Cortex of kidney (tissue), 1 donor: ENCODE measurements at places on chromosomes 7 and 10.

DNA sequence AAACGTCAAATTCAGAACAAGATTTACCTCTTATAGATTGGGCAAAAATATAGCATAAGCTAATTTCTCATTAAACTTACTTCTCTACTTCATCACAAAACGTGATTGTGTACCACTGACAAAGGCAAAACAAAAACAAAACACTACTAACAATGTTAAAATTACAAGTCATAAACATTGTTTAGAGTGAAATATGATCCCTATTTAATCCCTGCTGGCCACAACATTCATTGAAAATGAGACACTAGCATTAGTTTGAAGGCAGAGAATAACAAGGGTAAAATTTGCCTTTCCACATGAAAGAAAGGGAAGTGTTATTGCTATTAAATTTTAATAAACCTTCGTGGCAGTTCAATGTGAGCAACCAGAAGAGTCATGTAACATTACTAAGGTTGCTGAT is 45.0 kb downstream of the SEMA3A start:
- DNase-seq: no peak

DNA sequence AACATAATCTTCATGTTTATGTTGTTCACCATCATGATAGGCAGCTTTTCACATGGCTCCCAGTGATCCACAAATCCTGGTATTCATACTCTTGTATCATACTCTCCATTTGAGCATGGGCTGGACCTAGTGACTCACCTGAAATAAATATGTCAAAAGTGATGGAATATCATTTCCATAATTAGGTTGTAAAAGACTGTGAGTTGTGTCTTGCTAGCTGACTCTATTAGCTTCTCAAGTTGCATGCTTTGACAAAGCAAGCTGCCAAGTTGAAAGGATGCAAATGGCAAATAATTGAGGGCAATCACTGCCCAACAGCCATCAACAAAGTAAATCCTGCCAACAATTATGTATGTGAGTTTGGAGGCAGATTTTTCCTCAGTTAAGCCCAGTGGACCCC is 300.4 kb downstream of the AHR start:
- no peak for DNase-seq

DNA sequence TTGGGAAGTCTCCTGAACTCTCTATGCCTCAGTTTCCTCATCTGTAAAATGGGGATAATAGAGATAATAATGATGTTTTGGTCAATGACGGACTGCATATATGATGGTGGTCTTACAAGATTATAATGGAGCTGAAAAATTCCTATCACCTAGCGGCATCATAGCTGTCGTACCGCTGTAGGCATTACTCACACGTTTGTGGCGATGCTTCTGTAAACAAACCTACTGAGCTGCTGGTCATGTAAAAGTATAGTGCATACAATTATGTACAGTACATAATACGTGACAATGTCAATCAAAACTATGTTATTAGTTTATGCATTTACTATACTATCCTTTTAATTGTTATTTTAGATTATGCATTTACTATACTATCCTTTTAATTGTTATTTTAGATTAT is 339.1 kb upstream of the NPVF start:
- no peak for DNase-seq

DNA sequence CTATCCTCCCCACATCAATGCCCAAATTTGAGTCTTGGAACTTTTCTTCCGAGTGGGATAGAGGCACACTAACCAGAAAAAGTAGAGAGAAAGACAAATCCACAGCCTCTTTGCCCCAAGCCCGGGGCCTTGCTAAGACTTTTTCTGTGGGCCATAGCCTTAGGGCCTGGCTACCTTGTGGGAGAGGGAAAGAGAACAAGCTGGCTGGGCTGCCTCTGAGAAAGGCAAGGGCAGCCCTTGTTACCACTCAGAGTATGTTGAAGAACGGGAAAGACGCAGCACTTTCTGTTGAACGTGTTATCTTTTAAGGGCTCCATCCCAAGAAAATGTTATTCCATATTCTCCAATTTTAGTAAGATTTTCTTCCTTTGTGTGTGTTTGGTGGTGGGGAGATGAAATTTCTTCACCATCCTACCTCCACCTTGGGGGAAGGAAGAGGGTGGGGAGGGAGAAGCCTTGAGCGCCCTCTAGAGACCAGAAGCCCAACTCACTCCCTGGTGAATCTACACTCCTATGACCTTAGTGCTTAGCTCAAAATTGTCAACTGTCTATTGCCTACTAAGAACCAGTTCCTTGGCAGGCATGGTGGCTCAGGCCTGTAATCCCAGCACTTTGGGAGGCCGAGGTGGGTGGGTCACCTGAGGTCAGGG is 3.9 kb upstream of the NRF1 start:
- no peak for DNase-seq

- DNase-seq: no peak
Observed at GRCh38 chr7:121334875-121335648, 6.3 kb downstream of the WNT16 start.

- no peak for DNase-seq
Observed at GRCh38 chr7:96300502-96300901, 21.4 kb downstream of the SLC25A13 start.

DNA sequence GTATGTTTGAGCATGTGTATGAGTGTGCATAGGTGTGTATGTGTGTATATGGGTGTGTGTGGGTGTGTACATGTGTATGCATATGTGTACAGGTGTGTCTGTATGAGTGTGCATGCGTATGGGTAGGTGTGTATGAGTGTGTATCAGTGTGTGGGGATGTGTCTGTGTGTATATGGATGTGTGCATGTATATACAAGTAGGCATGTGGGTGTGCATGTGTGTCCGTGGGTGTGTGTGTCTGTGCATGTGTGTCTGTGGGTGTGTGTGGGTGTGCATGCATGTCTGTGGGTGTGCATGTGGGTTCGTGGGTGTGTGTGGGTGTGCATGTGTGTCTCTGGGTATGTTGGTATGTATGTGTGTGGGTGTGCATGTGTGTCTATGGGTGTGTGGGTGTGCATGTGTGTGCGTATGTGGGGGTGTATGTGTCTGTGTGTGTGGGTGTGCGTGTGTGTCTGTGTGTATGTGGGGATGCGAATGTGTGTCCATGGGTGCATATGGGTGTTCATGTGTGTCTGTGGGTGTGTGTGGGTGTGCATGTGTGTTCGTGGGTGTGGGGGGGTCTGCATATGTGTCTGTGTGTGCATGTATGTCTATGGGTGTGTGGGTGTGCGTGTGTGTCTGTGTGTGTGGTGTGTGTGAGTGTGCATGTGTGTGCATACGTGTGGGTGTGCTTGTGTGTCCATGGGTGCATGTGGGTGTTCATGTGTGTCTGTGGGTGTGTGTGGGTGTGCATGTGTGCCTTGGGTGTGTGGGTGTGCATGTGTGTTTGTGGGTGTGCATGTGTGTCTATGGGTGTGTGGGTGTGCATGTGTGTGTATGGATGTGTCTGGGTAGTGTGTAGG is 20.6 kb downstream of the EMX2 start:
- DNase-seq: no peak

DNA sequence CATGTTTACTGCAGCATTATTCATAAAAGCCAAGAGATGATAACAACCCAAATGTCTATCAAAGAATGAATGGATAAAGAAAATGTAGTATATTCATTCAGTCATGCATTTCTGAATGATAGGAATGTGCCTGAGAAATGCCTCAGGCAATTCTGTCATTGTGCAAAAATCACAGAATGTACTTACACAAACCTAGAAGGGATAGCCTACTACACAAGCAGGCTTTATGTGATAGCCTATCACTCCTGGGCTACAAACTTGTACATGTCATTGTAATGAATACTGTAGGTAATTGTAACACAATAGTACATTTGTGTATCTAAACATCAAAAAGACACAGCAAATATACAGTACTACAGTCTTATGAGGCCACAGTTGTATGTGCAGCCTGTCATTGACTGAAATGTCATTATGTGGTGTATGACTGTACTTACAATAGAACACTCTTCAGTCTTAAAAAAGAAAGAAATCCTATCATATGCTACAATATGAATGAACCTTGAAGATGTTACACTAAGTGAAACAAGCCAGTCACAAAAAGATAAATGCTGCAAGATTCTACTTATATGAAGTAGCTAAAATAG is 141.8 kb upstream of the GPR22 start:
- no peak for DNase-seq
